ENCODE measurements at places on chromosomes 3 and 15. TPM values are rescaled to one million over a fixed set of nuclear protein-coding genes. Genes with fewer than 3 reads are reported as not detected.

DNA sequence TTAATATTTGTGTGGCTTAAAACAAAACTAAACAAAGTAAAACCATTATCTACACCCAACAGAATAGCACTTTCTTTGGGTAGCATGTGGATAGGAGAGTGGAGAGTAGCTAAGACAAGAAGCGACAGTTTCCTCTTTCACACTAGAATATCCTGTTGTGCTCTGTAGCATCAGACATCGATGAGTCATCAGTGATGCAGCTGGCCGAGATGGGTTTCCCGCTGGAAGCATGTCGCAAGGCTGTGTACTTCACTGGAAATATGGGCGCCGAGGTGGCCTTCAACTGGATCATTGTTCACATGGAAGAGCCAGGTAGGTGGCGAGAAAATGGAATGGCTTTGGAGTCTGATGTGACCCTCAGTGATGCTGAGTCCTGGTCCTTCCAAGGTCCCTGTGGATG, 108.1 kb downstream of the USP13 start:
- DNase-seq: peak; percentile 18

The THPO gene
- 0.06 TPM for polyA plus RNA-seq

DNA sequence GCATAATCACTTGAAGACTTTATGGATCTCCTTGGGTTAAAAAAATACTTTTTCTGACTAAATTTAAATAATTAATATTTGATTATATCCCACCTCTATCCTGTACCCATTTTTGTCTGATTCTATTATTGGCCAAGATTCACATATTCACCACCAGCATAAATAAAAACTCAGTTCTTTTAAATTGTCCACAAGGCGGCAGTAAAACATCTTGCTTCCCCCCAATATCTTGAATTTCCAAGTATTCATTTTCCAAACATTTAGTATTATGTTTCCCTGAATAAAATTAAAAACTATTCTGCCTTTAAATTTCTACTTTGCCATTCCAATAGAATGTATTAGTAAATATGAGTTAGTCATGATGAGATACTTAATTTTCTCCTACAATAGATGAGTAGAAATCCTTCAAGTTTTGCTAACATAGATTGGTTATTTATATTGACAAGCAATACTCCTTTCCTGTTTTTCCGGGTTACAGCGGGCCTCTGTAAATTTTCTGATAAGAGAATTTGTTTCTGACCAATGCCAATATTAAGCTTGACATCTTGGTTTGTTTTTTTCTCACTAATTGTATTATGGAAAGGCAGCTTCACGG, 218.7 kb upstream of the MDFIC2 start:
- no peak for DNase-seq

DNA sequence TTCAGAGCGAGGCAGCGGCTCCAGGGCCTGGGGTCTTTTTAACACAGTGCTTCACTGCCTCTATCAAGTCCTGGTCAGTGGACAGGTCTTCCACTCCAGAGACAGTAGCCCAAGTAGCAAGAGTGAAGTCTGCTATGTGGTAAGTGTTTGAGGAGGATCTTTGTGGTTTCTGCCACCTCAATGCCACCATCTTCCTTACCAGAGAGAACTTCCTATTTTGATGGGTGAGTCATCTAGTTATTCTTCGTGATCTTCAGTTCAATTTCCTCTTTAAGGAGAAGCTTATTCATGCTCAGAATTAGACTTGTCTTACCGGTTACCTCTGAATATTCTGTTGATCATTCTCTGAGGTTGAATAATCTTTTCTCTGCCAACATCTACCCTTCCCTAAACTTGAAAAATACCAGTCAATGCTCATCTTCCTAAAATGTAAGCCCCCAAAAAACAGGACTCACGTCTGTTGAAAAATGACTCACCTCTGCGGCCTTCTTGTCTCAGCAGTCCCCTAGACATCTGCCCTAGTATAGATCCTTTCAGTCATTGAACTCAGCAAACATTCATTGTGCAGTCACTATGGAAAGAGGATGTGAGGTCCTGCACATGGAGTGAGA, 32.2 kb upstream of the BCL6 start:
- DNase-seq: no peak

GRCh38 chr3:64187065-64187959, 38.0 kb downstream of the PRICKLE2 start:
- DNase-seq: peak; percentile 95

DNA sequence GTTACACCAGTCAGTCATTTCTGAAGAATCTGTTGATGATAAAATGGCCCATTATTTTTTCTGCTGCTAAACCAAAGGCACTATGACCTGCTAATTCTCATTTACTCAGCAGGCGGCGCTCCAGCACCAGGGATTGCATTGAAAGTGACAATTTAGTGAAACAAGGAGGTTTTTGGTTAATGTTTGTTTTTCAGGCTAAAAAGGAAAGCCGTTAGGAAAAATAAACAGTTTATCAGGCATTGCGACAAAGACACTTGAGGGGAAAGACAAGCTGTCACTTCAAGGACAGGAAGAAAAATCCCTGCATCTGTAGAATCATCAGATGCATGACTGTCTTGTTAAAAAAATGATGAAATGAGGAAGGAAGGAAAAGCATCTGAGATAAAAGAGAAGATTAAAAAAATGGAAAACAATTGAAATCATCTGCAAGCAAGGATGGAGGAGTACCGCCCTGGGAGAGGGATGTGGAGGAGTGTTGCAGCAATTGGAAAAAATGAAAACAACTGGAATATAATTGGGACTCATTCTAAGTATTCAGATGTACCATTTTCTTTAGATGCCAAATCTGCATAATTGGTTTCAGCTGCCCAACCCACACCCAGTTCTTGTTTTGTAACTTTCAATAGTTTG, 54.0 kb downstream of the NR1D2 start:
- DNase-seq: peak; percentile 18

DNA sequence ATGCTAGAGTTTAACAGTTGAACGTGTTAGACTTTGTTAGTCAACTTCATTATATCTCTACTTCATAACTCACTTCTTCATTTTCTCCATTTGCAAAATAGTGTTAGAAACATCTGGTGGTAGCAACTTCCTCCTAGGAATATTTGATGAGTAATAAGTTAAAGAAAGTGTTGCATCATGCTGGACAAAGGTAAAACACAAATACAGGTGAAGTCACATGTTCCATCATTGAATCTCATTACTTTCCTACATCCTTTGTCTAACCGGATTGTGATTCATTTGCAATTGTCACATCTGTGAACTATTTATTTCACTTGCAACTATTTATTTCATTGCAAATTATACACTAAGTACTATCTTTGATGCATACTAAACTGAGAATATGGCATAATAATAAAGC, 186.5 kb downstream of the TUSC7 start:
- DNase-seq: no peak

DNA sequence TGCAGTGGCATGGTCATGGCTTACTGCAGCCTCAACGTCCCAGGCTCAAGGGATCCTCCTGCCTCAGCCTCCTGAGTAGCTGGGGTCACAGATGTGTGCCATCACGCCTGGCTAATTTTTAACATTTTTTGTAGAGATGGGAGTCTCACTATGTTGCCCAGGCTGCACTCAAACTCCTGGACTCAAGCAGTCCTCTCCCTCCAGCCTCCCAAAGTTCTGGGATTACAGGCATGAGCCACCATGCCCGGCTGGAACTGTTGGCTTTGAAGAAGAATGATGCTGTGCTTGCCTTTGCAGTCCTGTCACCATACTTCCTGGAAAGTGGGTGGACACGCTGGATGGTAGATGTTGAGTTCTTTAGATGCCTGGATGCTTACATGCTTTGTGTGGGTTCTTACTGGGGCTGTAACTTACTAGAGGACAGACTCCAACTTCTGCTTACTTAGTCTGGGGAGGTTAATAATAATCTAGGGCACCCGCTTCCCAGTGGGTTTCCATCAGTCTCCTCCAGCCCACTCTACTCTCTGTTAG, 36.7 kb downstream of the IGF1R start:
- DNase-seq: no peak

GRCh38 chr3:172701751-172702150, 9.1 kb downstream of the NCEH1 start:
- DNase-seq: no peak

GRCh38 chr15:52180196-52180835, 10.9 kb downstream of the GNB5 start:
- DNase-seq: no peak

The NPAP1 gene
- polyA plus RNA-seq: not detected

GRCh38 chr3:69967156-69967555, 32.4 kb upstream of the SAMMSON start:
- DNase-seq: no peak

GRCh38 chr3:158847452-158847821, 45.6 kb downstream of the MFSD1 start:
- no peak for DNase-seq

Data from AG04450 (cell line).